Esophagus squamous epithelium (tissue), 5 donors: ENCODE measurements at places on chromosomes 7 and 10.

DNA sequence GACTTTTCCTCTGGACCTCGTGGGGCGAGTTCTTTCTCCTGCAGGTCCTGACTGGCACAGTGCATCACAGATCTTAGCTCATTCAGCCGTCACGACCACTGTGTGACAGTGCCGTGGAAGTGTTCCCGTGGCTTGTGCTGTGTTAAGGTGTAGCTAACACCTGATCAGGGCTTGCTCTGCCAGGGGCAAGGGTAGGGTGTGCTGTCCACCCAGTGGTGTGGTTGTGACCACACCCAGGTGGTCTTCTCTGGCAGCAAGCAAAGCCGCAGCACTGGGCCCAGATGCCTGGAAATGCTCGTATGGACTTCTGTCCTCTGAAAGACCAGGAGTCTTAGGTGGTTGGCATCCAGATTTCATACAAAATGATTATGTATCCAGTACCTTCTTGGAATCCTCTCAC, 86.2 kb downstream of the GLRX3 start:
- no peak for DNase-seq

DNA sequence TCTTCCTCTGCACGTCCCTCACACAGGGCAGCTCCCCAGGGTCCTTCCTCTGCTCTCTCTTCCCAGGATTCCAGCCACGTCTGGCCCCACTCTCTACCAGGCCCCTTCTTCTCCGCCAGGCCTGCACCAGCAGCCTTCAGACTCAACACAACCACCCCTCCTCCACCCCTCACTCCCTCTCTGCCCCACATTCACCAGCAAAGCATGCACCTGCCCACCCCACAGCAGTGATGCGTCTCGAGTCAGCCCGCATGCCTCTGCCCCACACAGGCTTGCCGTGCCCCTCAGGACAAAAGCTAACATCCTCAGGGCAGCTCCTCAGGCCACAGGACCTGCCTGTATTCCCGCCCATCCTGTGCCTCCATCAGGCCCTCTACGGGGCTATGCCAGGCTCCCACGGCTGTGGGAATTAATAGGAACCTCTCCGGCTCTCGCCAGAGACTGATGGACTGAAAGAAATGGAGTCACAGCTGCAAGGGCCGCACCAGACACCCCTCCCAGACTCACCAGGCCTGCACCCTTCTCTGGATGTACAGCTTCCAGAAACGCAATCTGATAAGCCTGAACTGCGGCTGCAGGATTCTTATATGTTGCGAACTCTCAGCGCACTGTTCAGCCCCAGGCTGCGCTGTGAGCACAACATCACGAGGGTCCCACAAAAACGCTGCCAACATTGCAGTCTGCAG, 100.1 kb downstream of the CYTH3 start:
- no peak for DNase-seq

DNA sequence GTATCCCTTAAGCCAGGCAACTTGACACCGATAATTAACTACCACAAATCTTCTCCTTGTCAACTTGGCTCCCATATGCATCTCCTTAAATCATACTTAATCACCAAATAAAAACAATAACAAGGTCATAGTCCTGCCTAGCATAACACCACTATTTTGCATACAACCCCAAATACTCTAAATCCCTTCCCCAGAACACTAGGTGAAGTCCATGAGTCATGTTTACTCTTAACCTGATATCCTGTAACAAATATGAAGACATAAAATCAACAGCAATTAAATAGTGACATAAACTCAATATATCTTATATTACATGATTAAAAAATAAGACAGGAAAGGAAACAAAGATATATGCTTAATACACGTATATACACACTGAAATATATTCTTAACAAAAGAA, 362.0 kb downstream of the ETV1 start:
- DNase-seq: no peak

DNA sequence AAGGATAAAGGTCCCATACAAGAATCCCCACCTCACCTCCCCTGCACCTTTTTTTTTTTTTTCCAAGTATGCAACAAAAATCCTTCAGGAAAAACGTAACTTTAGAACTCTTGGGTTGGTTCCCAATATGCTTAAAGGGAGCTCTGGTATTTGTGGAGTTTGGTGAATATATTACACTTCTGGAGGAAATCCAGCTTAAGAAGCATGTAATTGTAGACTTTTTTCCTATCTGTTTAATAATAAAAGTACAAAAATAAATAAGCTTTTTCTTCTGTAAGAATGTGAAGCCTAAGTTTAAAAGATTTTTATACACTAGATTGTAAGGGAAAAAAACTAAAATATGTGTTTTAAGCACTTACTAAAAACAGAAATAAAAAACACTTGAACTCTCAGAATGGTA, 102.3 kb downstream of the SORBS1 start:
- no peak for DNase-seq

GRCh38 chr10:54854389-54854788, 53.4 kb upstream of the PCDH15 start:
- DNase-seq: no peak

DNA sequence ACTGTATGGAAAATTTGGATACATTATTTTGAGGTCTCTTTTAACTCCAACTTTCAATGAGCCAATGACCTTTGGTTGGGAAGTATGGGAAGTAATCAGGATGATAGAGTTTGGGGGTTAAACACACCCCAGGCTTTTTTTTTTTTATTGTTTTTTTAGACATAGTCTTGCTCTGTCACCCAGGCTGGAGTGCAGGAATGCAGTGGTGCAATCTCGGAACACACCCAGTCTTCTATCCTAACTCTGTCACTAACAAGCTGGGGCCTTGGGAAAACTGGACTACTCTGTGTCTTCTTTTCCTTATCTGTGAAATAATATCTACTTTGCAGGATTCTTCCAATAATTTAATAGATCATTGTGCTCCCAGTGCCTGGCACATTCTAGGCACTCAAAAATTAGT, 37.6 kb upstream of the AGBL3 start:
- no peak for DNase-seq

DNA sequence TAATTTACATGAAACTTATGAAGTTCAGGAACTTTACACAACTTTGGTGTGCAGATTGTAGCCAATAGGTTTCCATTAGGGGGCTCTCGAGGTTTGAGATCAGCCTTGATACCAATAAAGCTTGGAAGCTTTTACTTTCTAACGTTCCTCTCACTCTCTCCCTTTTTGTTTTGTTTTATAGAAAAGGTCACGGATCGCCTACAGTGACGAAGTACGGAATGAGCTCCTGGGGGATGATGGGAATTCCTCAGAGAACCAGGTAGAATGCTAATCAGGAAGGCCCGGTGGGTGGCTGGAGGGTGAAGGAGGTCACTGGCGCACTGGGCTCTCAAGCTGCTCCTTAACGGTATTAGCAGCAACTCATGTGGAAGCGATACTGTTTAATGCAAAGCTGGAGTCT, 79.9 kb downstream of the VTI1A start:
- no peak for DNase-seq

DNA sequence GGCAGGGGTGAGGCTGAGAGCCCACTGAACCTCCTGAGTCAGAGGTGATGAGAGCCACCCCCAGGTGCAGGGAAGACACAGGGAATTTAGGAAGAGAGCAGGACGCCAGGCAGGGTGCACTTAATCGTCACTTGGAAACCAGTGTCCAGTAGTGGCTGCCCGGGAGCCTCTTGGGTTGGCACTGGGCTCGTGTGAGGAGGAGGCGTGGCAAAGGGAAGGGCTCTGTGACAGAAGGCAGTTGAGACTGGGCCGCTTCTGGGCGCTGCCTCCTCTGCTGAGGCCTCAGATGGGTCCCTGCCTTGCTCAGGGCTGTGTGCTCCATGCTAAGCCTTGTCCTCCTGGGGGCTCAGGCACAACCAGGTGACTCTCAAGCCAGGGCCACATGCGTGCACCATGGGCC, 13.3 kb downstream of the RET start:
- no peak for DNase-seq

GRCh38 chr7:74655324-74655723, 2.2 kb upstream of the GTF2I start:
- DNase-seq: no peak

- no peak for DNase-seq
Observed at GRCh38 chr7:46386428-46387399, 465.6 kb upstream of the IGFBP3 start.

DNA sequence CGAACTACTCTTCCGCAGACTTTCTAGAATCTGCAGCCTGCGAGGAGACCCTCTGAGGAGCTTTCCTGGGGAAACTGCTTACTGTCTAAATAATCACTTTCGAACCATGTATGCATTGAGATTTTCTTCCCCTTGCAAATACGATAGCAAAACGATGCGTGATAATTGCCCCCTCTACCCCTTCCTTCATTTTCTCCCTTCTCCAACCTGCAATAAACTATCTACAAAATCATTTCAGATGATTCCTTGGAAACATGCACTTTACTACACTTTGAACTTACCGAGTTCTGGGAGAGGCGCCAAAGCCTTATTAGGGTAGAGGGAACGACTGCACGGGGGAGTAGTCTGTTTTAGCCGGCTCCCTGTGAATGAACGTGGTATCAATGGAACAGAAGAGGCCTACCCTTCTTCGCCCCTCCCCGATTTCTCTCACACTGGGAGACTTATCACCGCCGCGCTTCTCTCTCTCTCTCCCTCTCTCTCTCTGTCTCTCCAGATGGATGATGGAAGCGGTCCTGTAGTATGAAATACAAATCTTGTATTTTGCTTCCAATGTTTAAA, at the start of gene FGFBP3:
TSS of gene FGFBP3 (minus strand) at position 370 of the 561 bp plus-strand sequence. CDS start 517 bp downstream, outside the sequence.
- no peak for DNase-seq

DNA sequence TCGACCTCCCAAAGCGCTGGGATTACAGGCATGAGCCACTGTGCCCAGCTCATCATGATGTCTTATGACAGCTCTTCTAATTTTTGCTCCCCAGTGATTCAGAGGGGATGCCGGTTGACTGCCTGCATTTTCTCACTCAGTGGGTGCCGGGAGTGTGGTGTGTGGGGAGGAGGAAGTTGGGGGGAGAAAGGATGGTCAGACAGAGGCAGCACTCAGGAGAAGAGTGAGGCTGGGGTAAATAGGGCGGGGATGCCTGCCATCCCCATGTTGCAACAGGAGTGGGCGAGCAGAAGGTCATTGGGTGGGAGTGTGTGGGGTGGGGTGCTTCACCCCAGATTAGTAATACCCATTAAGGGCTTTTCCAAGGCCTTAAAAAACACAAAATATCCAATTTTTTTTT, 3.5 kb upstream of the CCL24 start:
- DNase-seq: no peak

- DNase-seq: no peak
Observed at GRCh38 chr7:130490888-130491804, 739 bp upstream of the MEST start.

- no peak for DNase-seq
Observed at GRCh38 chr7:84274029-84274638, 79.5 kb upstream of the SEMA3A start.

DNA sequence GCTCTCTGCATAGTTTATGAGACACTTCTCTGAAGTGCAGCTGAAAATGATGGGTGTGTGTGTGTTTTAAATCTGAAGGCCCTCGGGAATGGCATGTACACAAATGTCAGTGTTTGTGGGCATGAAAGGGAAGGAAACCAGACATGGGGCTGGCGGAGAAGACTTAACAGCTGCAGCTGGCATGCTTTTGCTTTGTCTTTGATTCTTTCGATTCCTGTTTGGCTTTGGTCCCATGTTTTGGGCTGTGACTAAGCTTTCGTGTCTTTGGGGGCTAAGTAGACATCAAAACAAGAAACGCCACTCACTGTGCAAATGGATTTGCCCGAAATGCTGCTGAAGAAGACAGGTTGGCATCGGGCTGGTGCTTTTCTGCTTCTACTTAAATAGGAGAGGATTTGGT, 179.3 kb downstream of the PFKFB3 start:
- no peak for DNase-seq

DNA sequence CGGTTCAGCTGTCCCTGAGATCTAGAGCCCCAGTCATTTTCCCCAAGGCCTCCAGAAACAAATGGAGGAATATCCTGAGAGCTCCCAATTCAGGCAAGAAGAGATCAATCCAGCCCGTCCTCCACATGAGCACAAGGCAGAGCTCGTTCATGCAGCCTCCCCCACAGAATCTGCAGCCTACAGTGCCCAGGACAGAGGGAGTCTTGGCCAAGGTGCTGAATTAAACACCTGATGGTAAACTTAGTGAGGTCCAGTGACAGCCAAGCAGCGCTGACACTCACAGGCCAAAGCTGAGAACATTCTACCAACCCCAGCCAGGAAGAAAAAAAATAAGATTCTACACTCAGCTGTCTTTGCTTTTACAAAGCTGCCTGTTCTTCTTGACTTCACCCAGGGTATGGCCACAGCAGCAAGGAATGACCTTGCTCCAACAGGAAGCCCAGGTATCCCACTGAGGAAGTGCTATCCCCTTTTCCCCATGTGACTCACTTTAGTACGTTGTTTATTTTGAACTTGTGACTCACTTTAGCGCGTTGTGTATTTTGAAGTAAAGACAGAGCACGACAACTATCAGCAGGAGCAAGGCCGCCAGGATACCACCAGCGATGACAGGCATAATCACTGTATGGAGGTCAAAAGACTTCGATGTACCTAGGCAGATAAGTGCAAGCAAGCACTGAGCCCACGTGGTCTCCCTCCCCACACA, 4.4 kb upstream of the CUZD1 start:
- no peak for DNase-seq

DNA sequence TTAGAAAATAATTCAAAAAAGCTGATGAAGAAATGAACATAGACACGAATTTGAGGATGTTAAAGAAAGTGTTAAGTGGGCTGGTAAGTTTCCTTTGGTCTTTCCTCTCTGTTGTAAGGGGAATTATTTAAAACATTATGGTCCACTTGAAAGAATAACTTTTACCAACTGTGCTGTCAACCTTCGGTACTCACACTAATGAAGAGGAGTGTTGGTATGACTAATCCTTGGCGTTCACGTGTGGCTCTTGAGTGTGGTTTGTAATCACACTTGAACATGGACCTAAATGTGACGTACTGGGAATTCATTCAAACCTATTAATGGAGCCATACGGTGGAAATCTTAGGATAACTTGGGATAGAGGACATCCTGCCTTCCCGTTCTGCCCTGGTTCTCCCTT, 41.3 kb downstream of the TBXAS1 start:
- DNase-seq: no peak

DNA sequence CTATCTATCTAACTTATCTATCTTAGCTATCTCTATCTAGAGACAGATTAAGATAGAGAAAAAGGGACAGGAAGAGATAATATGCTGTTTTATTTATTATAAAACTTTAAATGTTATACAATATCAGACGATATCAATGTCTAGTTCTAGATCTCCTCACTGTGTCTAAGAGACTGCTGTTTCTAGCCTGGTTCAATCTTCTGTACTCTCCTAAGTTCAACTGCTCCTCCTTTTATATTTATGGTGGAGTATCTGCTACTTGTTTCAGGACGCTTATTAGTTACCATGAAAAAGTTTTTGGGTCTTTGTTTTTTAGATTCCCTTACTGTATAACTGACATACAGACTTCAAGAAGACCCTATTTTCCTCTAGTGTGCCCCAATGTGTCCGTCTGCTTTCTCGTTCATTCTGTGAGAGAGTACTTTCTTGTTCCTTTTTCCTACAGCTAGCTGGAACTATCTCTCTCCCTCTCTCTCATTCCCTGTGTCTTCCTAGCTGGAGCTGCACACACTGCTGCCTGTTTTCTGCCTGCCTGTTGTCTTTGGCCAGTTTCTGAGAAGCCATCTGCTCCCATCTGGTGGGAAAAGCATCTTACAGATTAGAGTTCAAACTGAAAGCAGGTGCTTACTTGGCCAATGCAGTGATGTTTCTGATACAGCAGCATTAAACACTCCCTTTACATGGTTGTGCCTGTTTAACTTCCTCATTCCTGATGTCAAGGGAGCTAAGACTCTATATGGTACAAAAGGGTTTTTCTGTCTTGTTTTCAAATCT, 49.4 kb upstream of the ARL4A start:
- DNase-seq: no peak

- no peak for DNase-seq
Observed at GRCh38 chr7:95933618-95934017, 161.3 kb downstream of the DYNC1I1 start.

GRCh38 chr10:132166216-132166950, 20.4 kb upstream of the DPYSL4 start:
- DNase-seq: no peak
